CD4-positive, alpha-beta T cell treated with Interleukin-6 at 100 ng/mL for 8 hours (primary cell): ENCODE measurements at places on chromosomes 6 and 20.

GRCh38 chr6:154479771-154480639, 30.5 kb downstream of the CNKSR3 start:
- no peak for DNase-seq

DNA sequence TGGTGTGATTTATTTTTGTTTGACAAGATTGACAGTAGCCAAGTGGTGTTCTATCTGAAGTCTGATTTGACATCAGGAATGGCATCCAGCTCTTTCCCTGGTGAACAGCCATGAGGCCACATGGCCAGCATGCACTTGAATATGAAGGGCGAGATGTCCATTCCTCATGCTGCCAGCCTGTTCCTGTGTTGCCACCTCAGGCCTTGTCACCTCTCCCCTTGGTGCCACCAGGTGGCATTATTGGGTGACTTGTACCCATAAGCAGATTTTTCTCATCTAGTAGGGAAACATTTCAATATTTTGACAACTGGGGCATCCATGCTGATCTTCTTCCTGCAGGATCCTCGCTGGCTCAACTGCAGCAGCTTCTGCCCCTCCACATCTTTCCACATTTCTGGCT, 199.1 kb downstream of the ERMARD start:
- peak; percentile 19 for DNase-seq

GRCh38 chr6:133242637-133243585, 1.8 kb downstream of the EYA4 start:
- no peak for DNase-seq

GRCh38 chr20:17343091-17343490, 116.3 kb downstream of the PCSK2 start:
- no peak for DNase-seq

DNA sequence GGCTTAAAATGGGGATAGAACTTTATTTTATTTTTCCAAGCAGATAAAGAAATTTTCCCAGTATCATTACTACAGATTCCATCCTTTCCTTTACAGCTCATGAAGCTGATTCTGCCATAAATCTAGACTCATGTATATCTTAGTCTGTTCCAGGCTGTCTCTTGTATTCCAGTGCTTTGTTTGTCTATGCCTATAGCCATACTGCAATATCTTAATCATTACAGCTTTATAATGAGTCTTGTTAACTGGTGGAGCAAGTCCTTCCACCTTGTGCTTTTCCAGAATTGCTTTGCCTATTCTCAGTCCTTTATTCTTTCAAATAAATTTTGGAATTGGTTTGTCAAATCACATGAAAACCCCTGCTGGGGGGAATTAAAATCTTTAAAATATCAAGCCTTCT, 99.2 kb downstream of the MAP3K5 start:
- DNase-seq, result no peak

DNA sequence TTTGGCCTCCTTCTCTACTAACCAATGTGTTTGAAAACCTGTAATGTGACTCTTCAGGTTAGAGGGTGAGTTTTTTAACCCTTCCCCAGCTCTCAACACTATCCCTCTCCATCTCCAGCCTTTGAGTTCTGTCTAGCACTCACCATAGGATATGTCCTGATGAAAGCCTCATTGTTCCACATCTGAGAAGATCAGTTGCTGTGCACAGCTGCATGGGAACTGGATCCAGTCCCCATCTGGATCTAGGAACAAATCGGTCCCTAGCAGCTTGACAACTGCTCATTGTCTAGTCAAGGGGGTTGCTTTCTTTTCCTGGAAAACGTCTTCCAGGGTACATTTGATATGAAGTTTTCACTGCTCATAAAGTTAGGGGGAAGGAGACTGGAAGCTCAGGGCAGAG, 45.4 kb upstream of the AGPAT4 start:
- no peak for DNase-seq

GRCh38 chr20:10777710-10778109, 103.9 kb upstream of the JAG1 start:
- no peak for DNase-seq

- DNase-seq, result no peak
Measured at GRCh38 chr6:74268815-74269599, 573.0 kb downstream of the CD109 start.

DNA sequence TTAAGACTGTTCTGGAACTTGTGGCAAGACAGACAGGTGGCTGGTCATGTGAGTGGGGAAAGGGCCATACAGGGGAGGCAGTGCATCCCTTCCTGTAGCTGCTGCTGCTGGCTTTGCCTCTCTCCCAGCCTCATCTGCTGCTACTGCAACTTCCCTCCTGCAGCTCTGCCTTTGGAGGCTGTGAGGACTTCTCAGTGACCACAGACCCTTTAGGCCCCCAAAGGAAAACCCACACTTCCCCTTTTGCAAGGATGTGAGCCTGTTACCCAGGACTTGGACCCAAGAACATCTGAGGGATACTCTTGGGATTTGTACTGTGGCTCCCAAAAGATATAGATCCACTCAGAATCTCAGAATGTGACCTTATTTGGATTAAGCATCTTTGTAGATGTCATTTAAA, 91.0 kb downstream of the TMEM170B start:
- DNase-seq, result no peak

- no peak for DNase-seq
Measured at GRCh38 chr20:64048402-64049044, 916 bp downstream of the SOX18 start.

DNA sequence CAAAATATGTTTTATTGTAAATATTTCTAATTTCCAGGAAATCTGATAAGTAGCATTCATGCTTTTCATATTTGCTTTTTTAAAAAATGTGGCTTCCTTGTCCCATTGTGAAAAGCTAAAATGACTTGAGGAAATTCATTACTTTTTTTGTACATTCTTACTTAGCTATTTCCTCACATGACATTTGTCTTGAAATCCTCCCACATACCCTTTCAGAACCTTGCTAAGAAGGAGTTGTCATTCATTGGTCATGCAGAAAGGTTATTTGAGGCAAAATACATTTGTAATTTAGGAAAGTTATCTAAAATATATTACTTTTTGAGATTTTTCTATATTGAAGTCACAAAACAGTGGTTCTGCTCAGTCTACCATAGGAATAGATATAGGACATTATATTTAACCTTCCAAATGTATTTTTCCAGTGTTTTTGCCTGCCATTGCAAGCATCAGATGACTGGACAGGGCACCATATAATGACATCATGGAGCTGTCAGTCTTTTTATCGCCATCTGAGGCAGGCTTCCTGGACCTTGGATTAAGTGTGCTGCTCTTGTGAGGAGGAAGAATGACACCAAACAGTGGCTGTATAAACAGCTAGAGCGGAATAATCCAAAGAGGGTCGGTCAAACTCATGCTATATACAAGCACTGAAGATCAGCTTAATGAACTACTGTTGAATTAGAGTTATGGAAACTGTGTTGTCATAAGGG, 109.4 kb upstream of the HCRTR2 start:
- no peak for DNase-seq

DNA sequence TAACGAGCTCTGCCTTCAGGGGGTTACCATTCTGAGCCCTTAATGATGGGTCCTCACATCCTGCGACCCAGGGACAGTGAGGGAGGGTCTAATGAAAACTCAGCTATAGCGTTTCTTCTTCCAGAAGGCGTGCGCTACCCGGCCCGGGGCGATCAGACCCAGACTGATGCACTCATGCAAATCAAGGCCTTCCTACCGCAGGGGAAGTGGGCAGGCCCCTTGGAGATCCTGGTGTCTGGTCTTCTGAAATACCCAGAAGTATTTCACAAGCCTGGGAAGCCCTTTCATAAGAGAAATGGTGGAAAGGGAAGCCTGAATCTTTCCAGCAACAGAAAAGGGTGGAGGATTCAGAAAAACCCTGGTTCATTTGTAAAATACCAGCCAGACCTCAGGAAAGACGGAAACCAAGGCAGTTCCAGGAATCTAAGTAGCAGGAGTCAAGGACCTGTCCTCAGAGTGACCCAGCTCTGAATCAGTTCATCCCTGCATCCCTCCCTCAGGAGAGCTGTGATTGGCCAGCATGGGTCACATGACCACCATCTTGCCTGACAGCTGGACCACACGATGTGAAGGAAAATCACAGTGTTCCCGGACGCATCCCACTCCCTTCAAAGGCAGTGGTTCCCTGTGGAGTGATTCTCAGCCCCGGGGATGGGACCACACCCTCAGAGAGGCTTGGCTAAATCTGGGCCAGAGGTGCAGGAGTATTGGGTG, 12.7 kb downstream of the BFSP1 start:
- DNase-seq, result no peak
